ENCODE measurements at places on chromosomes 2 and 18.

DNA sequence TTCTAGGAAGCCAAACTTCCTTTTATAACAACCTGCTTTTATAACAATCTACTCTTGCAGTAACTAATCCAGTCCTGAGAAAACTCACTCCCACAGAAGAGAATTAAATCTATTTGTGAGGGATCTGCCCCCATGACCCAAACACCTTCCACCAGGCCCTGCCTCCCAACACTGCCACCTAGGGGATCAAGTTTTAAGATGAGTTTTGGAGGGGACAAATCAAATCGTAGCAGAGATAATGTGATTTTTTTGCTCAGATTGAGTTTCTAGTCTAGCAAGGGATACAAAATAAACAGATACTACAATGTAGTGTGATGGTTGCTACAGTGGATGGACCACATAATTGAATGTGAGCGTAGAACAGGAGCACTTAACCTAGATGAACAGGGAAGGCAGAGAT lies 52.2 kb downstream of the NCOA1 start:
- DNase-seq = no peak

DNA sequence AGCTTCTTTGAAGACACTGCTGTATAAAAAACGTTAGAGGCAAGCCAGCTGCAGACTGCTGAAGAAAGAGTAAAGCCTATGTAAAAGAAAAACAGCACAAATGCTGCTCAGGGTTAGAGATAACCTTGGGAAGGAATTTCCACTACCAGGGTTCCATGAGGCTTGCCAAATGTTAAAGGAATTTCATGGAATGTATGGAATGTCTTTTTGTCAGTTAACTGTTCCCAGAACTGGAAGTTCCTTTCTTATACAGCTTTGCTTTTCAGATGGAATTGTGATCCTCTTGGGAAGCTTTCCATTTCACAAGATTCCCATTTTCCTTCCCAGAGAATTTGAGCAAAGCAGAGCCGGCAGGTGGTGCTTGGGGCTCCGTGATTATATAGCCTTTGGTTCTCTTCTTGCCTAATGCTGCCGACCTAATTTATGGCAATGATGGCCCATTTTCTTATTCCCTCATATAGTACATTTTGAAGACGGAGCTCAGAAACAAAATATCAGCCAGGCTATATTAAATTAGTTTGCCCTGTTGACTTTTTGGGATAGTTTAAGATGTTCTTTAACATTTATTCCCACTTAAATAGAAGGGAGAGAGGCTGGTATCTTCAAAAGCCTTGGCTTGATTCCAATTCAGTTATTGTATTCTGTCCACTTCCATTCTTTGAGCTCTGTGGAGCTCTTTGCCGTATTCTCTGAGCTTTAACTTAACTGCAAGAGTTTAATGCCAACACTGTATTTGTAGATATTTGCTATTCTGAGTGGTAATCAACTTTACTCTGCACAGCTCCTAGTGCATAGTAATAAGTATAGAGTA lies 162.3 kb downstream of the PHLPP1 start:
- peak; percentile 26 for DNase-seq

- no peak for DNase-seq
Measured at GRCh38 chr2:14572633-14573032, 59.9 kb upstream of the LRATD1 start.

- DNase-seq = no peak
Measured at GRCh38 chr2:7020468-7020867, 103.3 kb downstream of the RNF144A start.

GRCh38 chr2:200264631-200265030 lies 41.9 kb upstream of the SPATS2L start:
- DNase-seq = no peak

DNA sequence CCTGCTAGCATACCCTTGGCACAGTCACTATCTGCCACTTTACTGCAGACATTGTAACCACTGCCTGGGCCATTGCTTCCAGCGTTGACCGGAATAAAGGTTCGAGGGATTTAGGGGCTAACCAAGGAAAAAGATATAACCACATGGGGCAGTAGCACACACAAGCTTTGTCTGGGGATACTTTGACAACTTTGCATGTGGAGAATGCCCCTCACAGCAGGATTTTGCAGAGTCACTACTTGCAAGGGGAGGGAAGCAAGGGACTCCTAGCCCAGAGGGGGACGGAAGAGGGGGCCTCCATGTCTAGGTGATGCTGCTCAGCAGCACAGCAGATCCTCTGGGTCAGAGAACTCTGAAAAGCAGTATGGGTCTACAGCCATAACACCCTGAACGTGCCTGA lies 138.7 kb downstream of the SPP2 start:
- DNase-seq = no peak

GRCh38 chr2:121532347-121532766 lies 1.7 kb downstream of the RNU4ATAC start:
- peak; percentile 32 for DNase-seq

- DNase-seq = no peak
Measured at GRCh38 chr2:157938556-157938955, 62.4 kb upstream of the ACVR1 start.

DNA sequence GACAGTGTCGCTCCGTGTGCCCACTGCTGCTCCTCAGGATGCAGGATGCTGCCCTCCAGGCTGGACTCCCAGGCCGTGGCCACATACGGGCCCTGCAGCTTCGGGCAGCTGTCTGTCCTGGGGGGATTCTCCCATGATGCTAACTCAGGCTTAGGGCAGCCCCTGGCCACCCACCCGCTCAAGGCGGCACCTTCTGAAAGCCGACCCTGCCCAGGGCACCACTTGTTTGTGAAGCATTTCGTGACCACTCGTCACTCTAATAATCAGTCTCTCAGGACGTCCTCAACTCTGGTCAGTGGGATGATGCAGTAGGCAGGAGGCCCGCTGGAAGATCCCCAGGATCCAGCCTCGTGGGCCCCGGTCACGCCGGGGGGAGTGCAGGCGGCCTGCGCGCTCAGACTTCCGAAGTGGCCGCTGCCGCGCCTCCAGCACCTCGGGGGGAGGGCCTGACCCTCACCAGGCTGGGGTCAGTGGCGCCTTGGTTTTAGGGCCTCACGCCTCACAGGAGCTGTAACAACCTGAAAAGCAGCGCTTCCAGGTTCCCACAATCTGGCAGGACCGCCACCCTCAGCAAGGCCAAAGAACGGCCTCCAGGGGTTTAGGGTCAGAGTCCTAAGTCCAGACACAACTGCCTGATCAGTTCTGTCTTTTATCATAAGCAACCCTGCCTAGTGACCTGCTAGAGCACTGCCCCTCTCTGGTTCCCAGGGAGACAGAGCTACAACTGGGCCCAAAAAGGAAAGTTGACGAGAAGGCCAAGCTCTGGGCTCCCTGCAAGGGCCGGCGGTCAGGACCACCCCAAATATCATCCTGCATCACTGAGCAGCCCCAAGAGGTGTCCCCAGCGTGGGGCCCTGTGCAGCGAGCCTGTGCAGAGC lies 53.0 kb downstream of the EIPR1 start:
- DNase-seq = no peak

DNA sequence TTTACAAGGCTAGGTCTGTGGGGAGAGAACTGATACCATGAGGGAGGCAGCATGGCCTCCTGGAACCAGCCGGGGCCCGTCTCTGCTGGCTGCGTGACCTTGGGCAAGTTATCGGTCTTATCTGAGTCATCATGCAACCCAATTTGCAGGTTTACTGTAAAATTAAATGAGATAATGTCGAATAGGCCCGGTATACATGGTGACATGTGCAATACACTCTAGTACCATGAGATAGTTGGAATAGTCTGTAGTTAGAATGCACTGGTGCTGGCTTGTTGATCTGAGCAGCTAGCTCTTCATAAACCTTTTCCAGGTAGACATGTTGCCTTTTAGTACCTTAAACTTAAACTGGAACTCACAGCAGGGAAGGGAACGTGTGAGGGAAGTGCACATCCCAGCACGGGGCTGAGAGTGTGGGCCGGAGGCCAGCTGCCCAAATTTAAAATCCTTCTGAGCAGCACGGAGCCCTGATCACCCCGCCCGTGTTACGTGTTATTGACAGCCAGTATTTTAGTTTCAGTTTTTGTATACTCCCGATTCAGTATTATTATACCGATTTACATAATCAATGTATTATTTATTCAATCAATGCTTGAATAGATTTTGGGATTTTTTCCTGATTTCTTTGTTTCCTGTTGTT lies 72.4 kb upstream of the HS6ST1 start:
- DNase-seq = no peak

- DNase-seq = no peak
Measured at GRCh38 chr2:126781806-126782205, 116.9 kb upstream of the TEX51 start.

- no peak for DNase-seq
Measured at GRCh38 chr2:172412984-172413492, 14.3 kb upstream of the ITGA6 start.

DNA sequence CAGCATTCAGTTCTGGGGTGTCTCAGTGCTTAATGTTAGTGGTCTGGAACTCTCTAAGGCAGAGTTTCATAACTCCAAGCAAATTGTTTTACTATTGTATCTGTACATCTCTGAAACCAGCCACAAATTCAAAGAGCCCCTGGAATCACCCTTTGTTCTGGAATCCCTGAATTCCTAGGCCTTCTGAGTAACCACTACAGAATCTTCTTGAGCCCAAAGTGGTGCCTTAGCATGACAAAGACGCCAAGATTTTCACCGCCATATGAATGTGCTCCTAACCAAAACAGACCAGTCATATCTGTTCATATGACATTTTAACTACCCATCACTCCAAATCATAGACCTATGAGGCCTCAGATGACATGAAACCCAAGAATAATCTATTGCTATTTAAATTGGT lies 668.1 kb downstream of the EPHA4 start:
- no peak for DNase-seq

All from HTR-8/SVneo (cell line).